ENCODE measurements at places on chromosomes 1 and 21. TPM values are rescaled to one million over a fixed set of nuclear protein-coding genes. Genes with fewer than 3 reads are reported as not detected.

LBR gene
- total RNA-seq: 55.2 TPM

DNA sequence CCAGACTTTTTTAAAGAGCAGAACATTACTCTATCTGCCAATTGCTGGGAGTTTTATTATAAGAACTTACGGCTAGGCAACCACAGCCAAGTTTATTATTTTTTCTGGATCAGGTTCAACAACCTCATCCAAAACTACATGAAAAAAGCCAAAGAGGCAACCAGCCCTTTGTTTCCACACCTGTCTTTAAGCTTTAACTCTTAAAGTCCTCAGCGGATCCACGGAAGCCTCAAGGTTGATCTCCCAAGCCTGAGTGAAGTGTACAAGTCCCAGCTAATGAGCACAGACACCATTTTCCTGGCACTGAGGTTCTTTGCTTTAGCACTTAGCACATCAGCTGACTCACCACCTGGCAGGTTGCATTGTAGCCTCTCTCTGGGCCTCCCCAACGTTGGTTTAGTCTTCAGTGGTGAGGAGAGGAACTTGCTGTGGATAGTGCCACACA, 143.1 kb downstream of the TGFBR3 start:
- DNase-seq: no peak

PCSK9 gene
- 23.5 TPM for total RNA-seq

GRCh38 chr1:160149716-160150115, 1.7 kb upstream of the ATP1A4 start:
- no peak for DNase-seq

DNA sequence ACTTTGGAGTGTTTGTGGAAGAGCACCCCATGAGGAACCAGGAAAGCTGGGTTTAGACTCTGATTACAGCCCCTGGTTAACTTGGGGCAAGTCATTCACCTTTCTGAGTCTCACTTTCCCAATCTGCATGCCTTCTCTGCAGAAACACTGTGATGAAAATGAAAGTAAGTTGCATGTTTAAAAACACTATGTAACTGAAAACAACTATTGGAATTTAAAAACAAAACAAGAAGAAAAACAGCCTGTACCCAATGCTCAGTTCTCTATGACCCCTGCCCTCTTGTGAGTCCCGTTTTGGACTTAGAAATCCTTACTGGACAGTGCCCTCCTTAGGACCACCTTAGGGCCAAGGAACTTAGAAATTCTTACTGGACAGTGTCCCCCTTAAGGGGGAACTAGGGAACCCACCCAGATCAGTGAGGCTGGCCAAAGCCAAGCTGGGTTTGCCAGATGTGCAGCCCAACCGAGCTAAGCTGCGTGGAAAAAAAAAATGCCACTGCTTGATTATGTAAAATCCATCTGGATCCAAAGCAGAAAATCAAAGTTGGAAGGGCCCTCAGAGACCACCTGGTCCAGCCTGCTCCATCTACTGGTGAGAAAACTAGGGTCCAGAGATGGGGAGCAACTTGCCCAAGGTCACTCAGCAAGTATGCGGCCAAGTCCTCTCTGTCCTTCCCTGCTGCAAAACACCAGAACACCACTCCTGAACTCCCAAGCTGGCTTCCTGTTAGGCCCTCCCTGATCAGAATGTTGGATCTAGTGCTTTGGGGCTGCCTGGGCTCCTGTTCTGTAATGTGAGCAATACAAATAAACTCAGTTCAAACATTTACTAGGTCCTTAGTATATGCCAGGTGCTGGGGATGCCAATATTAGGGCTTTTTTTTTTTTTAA, 77.7 kb downstream of the MRPL37 start:
- no peak for DNase-seq

- DNase-seq: no peak
These were observed 8.9 kb upstream of the FMO3 start for GRCh38 chr1:171081763-171082201.

- no peak for DNase-seq
These were observed 288.0 kb downstream of the HMCN1 start for GRCh38 chr1:186022184-186022583.

GRCh38 chr1:227907439-227908015, 40.2 kb downstream of the WNT9A start:
- DNase-seq: no peak

All from upper lobe of right lung (tissue), 1 donor.